ENCODE measurements at places on chromosomes 7 and 10. TPM values are rescaled to one million over a fixed set of nuclear protein-coding genes. Genes with fewer than 3 reads are reported as not detected.

FAM20C gene
- 87.9 TPM for total RNA-seq

DYNC1I1 gene
- total RNA-seq = 6.5 TPM

DNA sequence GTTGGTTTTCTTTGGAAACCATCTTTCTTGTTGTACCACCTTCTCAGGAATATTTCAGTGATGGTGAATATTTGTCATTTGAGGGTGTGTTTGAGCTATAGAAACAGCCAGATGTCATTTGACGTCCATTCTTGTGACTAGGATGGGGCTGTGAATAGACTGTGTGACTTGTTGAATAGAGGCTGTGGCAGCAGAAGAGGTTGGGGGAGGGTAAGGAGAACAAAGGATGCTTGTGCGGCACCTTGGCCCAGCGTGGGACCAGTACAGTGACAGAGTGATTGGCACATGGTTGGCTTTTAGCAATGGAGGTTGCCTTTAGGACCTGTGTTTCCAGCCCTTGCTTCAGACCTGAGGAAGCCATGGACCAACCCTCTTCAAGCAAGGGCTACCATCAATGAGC is 11.3 kb downstream of the DMBT1 start:
- no peak overlapping the region for H3K27ac ChIP-seq
- no peaks in the 10 kb centered on the region for H3K36me3 ChIP-seq
- H3K27me3 ChIP-seq = no peaks in the 10 kb centered on the region
- no peak for DNase-seq
- no peaks in the 10 kb centered on the region for H3K4me1 ChIP-seq

DNA sequence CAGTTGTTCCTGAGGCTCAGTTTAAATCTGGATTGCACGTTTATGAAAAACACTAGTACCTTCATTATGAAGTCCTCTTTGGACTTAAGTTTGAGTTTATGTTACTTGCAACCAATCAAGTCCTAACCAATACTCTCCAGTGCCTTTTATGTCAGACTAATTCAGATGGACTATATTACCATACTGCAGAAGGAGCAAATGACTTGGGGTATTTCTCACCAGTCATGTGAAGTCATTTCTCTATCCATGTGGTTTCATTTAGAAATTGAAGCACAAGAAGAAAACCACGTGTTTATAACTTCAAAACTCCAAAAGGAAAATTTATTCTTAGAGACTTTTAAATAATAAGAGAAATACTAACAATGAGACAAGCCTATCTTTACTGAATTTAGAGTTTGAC is 201.6 kb downstream of the MBL2 start:
- peaks cover 45% of the 10 kb centered on the region for H3K4me1 ChIP-seq
- no peak overlapping the region for H3K4me3 ChIP-seq
- no peaks in the 10 kb centered on the region for H3K36me3 ChIP-seq
- no peak overlapping the region for H3K27ac ChIP-seq

- H3K4me3 ChIP-seq = no peak overlapping the region
- no peaks in the 10 kb centered on the region for H3K4me1 ChIP-seq
- H3K36me3 ChIP-seq = no peaks in the 10 kb centered on the region
- no peak overlapping the region for H3K27ac ChIP-seq
Measured at GRCh38 chr10:126730856-126731609, 60.5 kb upstream of the C10orf90 start.

DNA sequence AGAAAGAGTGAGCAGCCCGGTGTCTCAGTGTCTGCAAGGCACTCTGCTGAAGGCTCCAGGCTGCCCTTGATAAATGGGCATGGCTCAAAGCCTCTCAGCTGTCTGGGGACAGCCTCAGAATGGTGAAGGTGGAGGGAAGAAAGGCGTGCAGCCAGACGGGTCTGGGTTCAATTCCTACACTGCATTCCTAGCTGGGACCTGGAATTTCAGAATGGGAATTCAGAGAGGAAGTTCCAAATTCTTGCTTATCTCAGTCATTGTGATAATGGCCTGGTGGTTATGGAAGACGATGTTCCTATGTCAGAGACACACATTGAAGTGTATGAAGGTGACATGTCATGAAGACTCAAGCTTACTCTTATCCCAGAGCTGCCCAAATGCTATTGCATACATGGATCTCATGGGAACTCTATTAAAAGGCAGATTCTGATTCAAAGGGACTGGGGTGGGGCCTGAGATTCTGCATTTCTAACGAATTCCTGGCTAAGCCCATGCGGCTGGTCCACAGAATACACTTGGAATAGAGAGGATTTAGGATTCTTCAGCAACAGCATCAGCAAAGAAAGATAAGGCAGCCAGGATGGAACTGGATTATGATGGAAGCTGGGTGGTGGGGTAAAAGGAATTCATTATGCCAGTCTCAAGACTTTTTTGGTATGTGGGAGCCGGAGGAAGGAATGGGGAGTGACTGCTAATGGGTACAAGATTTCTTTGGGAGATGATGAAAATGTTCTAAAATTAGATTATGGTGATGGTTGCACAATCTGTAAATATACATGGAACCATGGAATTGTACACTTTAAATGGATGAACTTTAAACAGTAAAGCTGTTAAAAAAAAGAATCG is 82.6 kb upstream of the ZMIZ1 start:
- no peak for DNase-seq
- peaks cover 9% of the 10 kb centered on the region for H3K4me1 ChIP-seq
- no peaks in the 10 kb centered on the region for H3K27me3 ChIP-seq
- no peaks in the 10 kb centered on the region for H3K36me3 ChIP-seq
- no peak overlapping the region for H3K27ac ChIP-seq

GRCh38 chr7:119761776-119762175 is 511.2 kb upstream of the KCND2 start:
- H3K4me1 ChIP-seq = no peaks in the 10 kb centered on the region
- no peak for DNase-seq
- no peak overlapping the region for H3K4me3 ChIP-seq
- no peak overlapping the region for H3K27ac ChIP-seq
- no peaks in the 10 kb centered on the region for H3K27me3 ChIP-seq
- no peaks in the 10 kb centered on the region for H3K36me3 ChIP-seq

DNA sequence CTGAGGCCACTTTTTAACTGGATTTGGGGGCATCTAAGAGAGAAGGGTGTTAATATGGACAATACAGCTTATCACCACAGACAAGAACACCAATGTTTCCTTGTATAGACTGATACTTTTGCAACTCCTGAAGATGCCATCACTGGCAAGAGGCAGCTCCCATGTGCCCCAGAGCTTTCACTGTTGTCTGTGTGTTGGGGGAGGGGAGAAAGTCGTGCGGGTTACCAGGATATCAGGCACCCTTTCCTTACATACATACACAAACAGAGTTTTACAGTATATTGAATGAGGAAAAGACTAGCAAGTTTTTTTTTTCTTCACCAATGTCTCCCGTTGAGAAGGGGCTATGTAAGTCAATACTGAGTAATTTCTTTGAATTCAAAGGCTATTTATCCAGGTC is 4.1 kb upstream of the DLX6 start:
- H3K36me3 ChIP-seq = no peaks in the 10 kb centered on the region
- peaks cover 27% of the 10 kb centered on the region for H3K27me3 ChIP-seq
- no peak overlapping the region for H3K27ac ChIP-seq
- no peak for DNase-seq
